ENCODE measurements at places on chromosomes 2 and 18. TPM values are rescaled to one million over a fixed set of nuclear protein-coding genes. Genes with fewer than 3 reads are reported as not detected.

GRCh38 chr2:225112362-225113126 is 70.3 kb upstream of the DOCK10 start:
- no peak for DNase-seq

Gene MOGAT1
- total RNA-seq: not detected

Gene SALL3
- not detected for total RNA-seq

GRCh38 chr2:126658905-126659561 is 3.1 kb downstream of the GYPC start:
- peak; percentile 77 for DNase-seq

- peak; percentile 42 for DNase-seq
Measured at GRCh38 chr2:96527286-96528005, 9.1 kb upstream of the ARID5A start.

GRCh38 chr2:217356781-217357180 is 496.9 kb upstream of the TNP1 start:
- peak; percentile 73 for DNase-seq

DNA sequence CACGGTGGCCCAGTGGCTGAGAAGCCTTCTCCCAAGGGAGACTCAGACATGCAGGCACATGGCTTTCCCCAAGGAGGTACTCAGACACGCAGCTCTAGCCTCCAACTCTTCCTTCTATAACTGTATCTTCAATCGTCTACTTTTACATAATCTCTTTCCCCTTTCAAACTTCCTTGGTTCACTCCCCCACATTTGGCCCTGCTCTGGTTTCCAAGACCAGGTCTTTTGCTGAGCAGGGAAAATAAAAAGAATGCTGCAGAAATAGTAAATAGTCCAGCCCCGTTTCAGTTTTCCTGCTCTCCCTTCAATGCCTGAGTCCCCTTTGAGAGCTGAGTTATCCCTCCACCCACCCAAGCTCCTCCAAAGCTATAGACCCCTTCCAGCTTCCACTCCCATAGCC is 635.0 kb downstream of the ARHGAP15 start:
- no peak for DNase-seq

- DNase-seq: no peak
Measured at GRCh38 chr2:197760293-197760657, 24.8 kb downstream of the BOLL start.

DNA sequence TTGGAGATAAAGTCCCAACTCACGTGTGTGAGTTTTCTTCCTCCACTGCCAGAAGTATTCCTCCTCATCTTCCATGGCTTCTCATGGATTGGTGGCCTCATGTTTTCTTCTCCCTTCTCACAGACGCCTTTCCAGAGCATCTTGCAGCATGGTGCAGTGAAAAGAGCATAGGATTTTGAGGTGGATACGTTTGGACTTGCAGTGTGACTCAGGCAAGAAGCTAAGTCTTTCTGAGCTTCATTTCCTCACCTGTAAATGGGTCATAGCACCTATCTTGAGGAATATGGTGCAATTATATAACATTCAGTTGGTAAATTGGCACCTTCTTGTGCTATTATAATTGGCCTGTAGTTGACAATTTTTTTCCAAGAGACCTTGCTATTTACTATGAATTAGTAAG is 247.6 kb downstream of the RDH14 start:
- no peak for DNase-seq

Gene GPR45
- not detected for total RNA-seq

Gene COX5B
- total RNA-seq: 198 TPM

DNA sequence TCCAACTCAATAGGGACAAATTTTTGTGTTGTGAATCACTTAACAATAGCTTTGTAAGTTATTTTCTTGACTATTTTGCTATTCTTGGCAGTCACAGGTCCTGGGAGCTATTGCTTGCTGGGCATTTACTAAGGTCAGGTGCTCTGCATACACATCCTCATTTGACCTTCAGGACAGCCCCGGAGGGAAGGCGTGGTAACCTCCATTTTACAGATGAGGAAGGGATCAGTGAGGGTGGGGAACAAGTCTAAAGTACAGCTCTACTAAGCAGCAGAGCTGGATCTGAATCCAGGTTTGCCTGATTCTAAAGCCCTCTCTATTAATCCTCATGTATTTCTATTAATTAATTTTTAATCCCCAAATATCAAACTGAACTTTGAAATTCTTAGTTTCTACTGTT is 58.8 kb downstream of the PTPN2 start:
- no peak for DNase-seq

- peak; percentile 65 for DNase-seq
Measured at GRCh38 chr2:1553671-1554295, 140.5 kb downstream of the TPO start.

Gene TMEM87B
- total RNA-seq: 40.2 TPM

GRCh38 chr2:88176352-88176984 is 6.3 kb downstream of the THNSL2 start:
- DNase-seq: no peak

DNA sequence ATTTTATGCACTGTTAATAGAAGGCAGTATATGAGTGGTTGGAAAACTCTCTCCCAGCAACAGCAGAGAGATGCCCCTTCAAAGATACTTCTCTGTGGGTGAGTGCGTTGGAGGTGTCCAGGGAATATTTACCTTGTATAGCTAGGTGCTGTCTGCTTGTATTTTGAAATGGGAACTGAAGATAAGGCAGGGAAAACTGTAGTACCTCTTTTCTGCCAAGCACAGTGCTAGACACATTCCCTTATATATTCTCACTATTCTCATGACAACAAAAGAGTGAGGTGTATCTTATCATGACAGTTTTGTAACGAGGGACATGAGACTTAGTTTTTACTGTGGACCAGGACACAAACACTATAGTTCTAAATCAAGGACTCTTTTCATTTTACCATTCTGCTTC is 2.1 kb downstream of the TTC39C start:
- peak; percentile 21 for DNase-seq

- DNase-seq: no peak
Measured at GRCh38 chr2:21142149-21142548, 18.4 kb downstream of the TDRD15 start.

GRCh38 chr2:235850289-235850688 is 317.9 kb downstream of the GBX2 start:
- DNase-seq: no peak

DNA sequence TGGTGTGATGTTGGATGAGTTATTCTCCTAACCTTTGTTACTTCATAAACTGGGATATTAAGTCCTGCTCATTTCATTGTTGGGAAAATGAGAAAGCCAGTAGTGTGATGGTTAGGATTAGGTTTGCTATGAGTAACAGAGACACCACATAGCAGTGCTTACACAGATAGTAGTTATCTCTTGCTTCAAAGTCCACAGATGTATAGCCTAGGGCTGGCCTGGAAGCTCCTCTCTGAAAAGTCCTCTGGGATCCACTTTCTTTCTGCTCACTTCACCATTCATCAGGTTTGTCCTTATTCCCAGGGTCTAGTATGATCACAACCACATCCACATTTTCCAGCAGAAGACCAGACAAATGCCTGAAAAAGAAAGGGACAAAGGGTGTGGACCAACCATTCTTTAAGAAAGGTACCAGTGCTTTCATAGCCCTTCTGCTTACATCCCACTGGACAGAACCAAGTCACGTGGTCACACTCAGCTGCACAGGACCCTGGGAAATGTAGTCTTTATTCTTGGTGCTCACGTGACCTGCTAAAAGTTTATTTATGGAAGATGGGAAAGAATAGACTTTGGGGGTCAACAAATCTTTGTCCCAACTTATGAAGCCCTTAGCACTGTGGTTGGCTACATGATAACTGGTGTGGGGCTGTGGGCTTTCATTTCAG is 108.9 kb downstream of the INSIG2 start:
- peak; percentile 18 for DNase-seq

GRCh38 chr18:76670564-76671288 is 151.6 kb upstream of the ZNF236 start:
- DNase-seq: peak; percentile 52

- DNase-seq: peak; percentile 91
Measured at GRCh38 chr2:201697899-201698298, 545 bp downstream of the MPP4 start.

DNA sequence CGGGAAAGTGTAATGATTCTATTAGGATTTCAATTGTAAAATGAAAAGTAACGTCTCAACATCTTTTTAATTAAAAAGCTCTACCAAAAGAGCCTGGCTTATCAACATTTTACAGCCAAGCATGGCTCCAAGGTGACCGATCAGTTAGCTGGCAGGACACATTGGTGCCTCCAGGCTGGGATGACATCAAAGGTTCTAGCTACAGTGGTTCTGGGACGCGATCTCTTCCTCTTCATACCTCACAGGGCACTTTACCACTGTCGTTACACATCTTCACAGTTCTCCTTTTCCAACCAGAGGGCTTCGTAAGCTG is 693 bp downstream of the ORC2 start:
- no peak for DNase-seq

Gene DOK1
- total RNA-seq: 11.4 TPM

Data from fibroblast of the aortic adventitia (primary cell).